ENCODE measurements at places on chromosomes 7 and 10.

- no peak overlapping the region for H3K4me3 ChIP-seq
- H3K27me3 ChIP-seq, result peaks cover 3% of the 10 kb centered on the region
- no peak overlapping the region for H3K27ac ChIP-seq
These were observed 303.4 kb downstream of the RPS24 start for GRCh38 chr10:78337016-78337415.

DNA sequence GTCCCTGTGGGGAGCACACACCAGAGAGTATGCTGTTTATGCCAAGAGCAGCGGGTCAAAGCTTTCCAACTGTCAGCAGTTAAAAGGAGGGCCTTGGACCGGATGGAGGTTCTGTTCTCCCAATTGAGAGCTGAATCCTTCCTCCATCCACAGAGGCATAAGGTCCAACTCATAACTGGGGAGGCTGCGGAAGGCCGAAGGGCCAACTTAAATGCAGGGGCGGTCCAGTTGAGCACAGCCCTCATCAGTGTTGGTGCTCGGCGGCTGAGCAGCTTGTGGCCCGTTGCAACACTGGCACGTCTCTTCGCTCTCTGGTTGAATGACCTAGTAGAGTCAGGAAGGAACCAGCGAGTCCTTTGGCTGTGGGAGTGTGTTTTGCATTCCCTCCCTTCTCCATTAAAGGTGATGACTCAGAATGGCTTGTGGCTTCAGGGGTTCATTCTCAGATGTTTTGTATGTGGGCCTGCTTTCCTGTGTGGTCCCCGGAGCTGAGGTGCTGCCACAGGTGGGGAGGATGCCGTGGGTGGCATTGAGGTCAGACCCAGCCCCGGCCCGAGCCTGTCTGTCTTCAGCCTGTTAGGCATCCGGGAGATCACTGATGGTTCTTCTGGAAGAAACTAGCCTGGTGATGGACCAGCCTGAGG is 44.8 kb upstream of the DMBT1 start:
- no peaks in the 10 kb centered on the region for H3K36me3 ChIP-seq
- H3K27me3 ChIP-seq, result peaks cover 6% of the 10 kb centered on the region
- peaks cover 34% of the 10 kb centered on the region for H3K4me1 ChIP-seq
- no peak overlapping the region for H3K4me3 ChIP-seq
- H3K27ac ChIP-seq, result peak overlapping the region; percentile 56

- peak overlapping the region; percentile 18 for H3K4me3 ChIP-seq
- H3K4me1 ChIP-seq, result peaks cover 48% of the 10 kb centered on the region
- H3K27ac ChIP-seq, result peak overlapping the region; percentile 90
- DNase-seq, result peak; percentile 53
- H3K27me3 ChIP-seq, result peaks cover 15% of the 10 kb centered on the region
These were observed 9.3 kb upstream of the TMEM270 start for GRCh38 chr7:73851410-73852338.

DNA sequence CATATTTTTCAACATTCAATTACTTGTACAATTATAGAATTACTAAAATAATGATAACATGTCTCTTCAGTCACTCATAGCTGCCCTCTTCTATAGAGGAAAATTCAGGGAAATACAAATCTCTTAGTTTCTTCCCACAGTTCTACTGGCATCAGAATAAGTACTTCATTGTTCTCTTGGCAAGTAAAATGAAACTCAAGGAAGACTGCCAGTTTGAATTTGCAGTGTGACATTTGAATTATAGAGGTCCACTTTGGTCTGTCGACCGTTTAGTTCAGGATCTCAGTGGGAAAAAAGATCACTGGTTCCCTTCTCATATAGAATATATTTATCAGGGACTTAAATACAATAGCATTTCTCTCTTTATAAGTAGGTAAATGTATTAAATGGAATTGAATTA is 114.5 kb downstream of the PON1 start:
- no peaks in the 10 kb centered on the region for H3K36me3 ChIP-seq
- H3K4me1 ChIP-seq, result no peaks in the 10 kb centered on the region
- no peak overlapping the region for H3K27ac ChIP-seq
- no peak overlapping the region for H3K4me3 ChIP-seq
- DNase-seq, result no peak

DNA sequence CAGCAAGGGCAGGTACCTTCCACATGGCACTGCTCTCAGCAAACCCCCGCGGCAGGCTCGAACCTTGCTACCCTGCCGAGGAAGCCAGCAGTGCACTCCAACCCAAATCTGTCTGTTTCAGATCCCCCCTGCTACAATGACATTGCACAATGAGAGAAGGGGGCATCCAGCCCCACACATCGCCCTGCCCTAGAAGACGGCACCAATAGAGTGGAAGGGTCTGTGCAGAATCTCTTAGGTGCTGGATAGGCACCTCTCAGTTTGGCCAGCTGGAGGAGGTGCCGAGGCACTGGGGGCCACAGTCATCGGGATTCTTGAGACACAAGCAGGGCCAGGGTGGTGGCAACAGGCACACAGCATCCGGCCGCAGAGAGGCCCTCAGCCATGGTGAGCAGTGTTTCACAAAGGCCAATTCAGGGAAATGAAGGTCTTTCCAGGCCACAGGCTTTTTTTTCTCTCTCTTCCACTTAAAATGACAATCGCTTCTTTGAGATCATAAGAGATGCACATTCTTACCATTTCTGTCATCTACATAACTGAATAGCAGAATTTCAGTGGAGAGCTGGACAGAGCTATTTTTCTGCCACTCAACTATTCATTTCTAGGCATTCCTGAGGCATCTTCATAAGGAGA is 281.3 kb downstream of the TNS3 start:
- H3K27ac ChIP-seq, result no peak overlapping the region
- no peak overlapping the region for H3K4me3 ChIP-seq
- no peak for DNase-seq

DNA sequence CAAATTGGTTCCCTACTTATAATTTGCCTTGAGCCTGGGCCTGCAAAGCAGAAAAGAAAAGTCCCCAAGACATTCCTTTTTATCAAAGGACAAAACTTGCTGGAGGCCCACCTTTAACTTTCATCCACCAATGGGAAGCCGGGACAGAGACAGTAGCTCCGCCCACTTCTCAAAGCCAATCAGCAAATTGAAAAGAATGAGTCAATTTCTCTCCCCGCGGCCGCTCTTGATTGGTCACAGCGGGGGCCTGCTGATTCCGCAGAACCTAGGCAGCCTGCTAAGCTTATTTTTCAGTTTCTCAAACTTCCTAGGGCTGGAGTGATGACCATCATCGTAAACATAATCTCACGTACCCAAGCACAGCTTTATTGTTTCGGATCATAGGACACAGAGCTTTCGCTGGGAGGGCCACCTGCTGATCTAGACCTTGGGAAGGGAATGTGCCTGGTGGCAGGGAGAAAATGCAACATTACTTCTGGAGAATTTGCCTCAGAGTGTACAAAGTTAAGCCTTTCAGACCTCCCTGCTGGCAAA is at the start of gene SLC13A4:
TSS of gene SLC13A4 (minus strand) at position 51 of the 534 bp plus-strand sequence. CDS start 690 bp downstream, outside the sequence.
- H3K36me3 ChIP-seq, result no peaks in the 10 kb centered on the region
- peaks cover 11% of the 10 kb centered on the region for H3K27me3 ChIP-seq
- H3K4me1 ChIP-seq, result no peaks in the 10 kb centered on the region

DNA sequence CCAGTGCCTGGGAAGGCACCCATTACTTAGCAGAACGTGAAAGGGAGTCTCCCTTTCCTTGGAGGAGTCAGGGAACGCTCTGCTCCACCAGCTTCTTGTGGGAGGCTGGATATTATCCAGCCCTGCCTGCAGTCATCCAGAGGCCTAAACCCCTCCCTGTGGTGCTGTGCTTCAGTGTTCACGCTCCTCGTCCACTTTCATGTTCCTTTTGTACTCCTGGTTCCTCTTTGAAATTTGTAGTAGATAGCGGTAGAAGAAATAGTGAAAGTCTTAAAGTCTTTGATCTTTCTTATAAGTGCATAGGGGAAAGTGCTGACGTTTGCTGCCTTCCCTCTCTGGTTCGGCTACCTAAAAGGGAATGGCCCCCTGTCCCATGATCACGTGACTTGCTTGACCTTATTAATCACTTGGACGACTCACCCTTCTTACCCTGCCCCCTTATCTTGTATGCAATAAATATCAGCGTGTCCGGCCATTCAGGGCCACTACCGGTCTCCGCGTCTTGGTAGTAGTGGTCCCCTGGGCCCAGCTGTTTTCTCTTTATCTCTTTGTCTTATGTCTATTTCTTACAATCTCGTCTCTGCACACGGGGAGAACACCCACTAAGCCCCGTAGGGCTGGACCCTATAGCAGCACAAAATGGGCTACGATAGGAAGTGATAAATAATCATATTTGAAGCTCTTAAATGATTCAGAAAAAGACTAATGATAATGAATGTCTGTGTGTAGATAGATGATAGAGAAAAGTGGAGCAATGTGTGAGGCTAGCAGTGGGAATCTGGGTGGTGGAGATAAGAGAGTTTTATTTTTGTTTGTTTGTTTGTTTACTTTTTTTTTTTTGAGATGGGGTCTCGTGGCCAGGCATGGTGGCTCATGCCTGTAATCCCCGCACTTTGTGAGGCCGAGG is 5.8 kb upstream of the ESYT2 start:
- no peak overlapping the region for H3K27ac ChIP-seq
- no peak overlapping the region for H3K4me3 ChIP-seq
- DNase-seq, result no peak
- H3K4me1 ChIP-seq, result peaks cover 15% of the 10 kb centered on the region

DNA sequence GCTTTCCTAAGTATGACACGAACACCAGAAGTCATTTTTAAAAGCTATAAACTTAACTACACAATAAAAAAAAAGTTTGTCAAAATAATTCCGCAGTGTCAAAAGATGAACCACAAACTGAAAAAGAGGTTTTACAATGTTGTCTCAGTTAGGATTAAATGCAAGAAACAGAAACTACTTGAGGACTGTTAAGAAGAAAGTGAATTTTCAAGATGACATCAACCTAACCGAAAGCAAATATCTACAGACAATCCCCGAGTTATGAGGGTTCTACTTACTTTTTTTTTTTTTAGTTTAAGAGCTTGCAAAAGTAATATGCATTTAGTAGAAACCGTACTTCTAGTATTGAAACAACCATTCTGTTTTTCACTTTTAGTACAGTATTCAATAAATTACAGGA is 62.3 kb downstream of the TFPI2 start:
- H3K27me3 ChIP-seq, result no peaks in the 10 kb centered on the region
- no peak for DNase-seq
- H3K4me1 ChIP-seq, result no peaks in the 10 kb centered on the region
